GM23248 (cell line): ENCODE measurements at places on chromosomes 12 and 14. TPM values are rescaled to one million over a fixed set of nuclear protein-coding genes. Genes with fewer than 3 reads are reported as not detected.

SLC5A8 gene
- total RNA-seq, result not detected in 2 replicates

HOXC5 gene
- 1.1 and 1.8 TPM in 2 replicates for total RNA-seq

B3GNT4 gene
- 0.22 TPM in 1 of 2 replicates, not detected in the other for total RNA-seq

ASCL1 gene
- not detected in 2 replicates for total RNA-seq

ZNF385A gene
- total RNA-seq, result 1.6 and 1.8 TPM in 2 replicates

NRXN3 gene
- total RNA-seq, result 0.11 TPM in 1 of 2 replicates, not detected in the other

BMP4 gene
- total RNA-seq, result not detected in 2 replicates

C14orf132 gene
- total RNA-seq, result 18.6 TPM in 2 replicates

GPR68 gene
- 8.6 and 10.6 TPM in 2 replicates for total RNA-seq

PLCZ1 gene
- total RNA-seq, result not detected in 2 replicates

STON2 gene
- total RNA-seq, result not detected in 2 replicates

CAPS2 gene
- 3.4 and 4.4 TPM in 2 replicates for total RNA-seq

MMAB gene
- 6.7 and 12.8 TPM in 2 replicates for total RNA-seq

NOS1 gene
- not detected in 2 replicates for total RNA-seq

IRAK3 gene
- 3.7 and 6.6 TPM in 2 replicates for total RNA-seq
